ENCODE measurements at places on chromosomes 12 and 14.

GRCh38 chr12:93302331-93303229 is 75.1 kb upstream of the NUDT4 start:
- no peak for DNase-seq

- DNase-seq = no peak
Observed at GRCh38 chr12:116885491-116885890, 4.2 kb upstream of the HRK start.

DNA sequence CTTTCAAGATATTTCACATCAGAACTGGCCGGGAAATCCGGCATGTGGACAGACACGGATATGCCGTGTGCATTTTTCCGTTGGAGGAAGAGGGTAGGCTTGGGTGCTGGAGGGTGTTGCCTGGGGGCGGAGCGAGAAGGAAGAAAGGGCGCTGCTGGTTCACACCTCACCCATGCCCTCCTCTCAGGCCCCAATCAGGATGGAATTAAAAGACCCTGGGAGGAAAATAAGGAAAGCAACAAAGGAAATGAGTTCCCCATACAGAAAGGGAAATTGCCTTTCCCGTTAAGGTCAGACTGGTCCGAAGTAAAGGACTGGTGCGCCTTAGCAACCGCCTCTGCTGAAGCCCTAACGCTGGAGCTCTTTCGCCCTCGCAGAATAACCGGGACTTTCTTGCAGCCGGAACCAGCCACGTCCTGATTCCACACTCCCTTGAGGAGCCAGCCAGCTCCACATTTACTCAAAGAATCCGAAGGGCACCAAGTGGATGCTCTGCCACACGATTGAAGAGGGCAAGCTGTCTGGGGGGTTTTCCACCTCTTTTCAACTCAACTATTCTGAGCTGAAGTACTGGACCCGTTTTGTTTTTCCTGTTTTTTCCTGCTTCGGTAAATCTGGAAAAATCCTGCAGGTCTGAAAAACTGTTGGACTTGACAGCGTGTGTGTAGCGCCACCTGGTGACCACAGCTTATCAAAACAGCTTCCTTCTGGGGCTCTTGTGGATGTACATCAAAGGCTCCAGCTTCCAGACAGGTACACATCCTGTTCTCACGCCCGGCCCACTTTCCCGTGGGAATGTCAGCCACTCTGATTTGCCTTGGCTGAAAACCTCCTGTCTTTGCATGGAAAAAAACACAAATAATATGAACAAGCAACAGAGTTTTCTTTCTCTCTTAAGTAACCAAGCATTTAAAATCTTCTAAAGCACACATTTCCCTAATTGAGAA is 37.6 kb upstream of the BCL2L14 start:
- DNase-seq = peak; percentile 78

- DNase-seq = no peak
Observed at GRCh38 chr12:16086462-16086861, 175.3 kb downstream of the DERA start.

- DNase-seq = no peak
Observed at GRCh38 chr12:119877639-119877948, 474 bp upstream of the CIT start.

DNA sequence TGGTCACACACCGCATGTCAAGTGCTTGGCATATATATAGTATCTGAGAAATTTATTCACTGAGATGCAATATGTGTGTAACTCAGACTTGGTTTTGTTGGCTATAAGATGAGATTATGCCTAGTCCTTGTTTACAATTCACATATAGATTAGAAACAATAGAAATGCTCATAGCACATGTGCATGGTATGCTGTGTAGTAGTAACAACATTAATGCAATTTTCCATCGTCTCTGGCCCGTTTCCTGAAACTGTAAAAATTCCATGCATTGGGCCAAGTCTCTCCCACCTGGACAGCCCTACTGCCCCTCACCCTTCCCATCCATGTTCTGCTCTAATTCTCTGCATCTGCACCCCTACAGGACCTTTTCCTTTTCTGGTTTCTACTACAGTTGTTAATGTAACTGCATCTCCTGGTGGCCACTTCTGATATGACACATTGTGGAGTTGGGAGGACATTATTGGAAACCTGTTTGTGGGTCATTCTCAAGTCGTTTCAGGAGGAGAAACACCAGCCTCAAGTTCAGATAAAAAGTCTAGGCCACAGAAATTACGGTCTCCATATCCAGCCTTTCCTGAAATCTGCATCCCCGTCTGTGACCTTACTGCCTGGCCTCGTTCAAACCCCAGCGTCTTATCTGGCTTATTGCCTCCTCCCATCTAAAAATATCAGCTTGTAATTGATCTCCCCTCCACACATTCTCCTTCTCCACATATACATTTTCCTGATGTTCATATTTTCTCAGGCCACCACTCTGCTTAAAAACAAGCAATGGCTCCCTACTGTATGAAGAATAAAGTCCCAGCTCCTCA is 37.5 kb downstream of the EMP1 start:
- peak; percentile 41 for DNase-seq

GRCh38 chr12:27012239-27012981 is 1.8 kb downstream of the TM7SF3 start:
- no peak for DNase-seq

DNA sequence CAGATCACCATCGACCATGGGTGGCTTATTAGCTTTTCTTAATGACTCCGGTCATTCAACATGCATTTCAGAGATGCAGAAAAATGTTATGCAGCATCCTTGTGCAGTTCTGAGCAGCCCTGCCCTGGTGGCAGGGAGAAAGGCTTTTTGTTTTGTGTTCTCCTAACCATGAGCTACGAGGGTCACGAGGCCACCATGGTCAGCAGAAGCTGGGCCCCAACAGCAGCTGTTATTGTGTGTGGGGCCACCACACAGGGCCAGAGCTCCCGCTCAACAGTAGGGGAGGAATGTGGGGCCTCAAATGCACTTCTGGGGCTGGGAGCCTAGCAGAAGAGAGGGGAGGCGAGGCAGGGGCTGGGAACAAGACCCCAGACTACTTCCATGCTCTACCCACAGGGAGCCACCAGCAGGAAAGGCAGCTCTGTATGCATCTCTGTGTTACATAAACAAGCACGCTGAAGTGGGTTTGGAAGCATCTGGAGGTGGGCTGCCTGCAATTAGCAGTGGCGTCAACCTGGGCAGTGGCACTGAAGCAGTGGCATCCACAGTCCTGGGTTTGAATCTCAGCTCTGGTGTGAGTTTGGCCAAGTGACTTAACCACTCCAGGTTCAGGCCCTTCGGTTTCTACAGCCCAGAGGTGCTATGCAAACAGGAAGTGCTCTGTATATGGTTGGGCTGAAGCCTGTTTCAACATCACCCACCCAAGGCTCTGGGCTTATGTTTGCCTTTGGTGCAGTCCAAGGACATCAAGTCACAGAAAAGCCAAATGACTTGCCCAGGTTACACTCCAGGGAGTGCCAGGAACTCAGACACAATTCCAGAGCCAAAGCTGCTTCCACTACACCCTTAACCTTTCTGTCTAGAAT is 16.3 kb downstream of the GLTP start:
- peak; percentile 14 for DNase-seq

DNA sequence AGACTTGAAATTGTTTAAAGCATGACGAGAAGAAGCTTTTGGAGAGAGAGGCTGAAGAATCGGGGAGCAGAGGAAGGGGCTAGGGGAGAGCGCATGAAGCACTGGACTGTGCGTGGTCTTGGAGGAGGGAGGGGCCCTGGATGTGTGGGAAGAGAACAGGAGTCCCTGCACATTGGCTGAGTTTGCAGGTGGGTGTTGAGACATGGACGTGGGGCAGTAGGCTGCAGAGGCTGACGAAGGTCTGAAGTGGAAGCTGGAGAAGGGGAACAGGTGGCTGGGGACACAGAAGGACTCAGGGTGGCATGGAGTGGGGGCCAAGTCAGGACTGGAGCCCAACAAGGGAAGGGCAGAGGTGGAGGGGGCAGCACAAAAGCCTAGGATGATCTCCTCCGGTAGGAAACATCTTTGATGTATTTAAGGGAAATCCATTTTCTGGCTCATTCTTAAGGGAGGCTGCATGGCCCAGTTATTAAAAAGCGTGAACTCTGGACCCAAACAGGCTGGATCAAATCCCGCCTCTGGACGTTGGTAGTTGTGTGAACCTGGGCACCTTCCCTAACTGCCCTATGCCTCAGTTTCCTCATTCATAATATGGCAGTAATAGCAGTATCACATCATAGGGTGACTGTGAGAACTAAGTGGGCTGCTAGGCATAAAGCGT is 29.0 kb downstream of the ADGRD1 start:
- no peak for DNase-seq

Data from activated CD4-positive, alpha-beta T cell treated with anti-CD3 and anti-CD28 coated beads, Interleukin-2, Interleukin-4, amounts not matched to agents 100 ng/mL and 50 ng/mL, durations not matched to agents 16 hours and 8 hours (primary cell).